Mesenteric fat pad (tissue), 1 donor: ENCODE measurements at places on chromosomes 7 and 10.

- no peak for DNase-seq
These were observed 50.8 kb upstream of the ZNF32 start for GRCh38 chr10:43699516-43699915.

DNA sequence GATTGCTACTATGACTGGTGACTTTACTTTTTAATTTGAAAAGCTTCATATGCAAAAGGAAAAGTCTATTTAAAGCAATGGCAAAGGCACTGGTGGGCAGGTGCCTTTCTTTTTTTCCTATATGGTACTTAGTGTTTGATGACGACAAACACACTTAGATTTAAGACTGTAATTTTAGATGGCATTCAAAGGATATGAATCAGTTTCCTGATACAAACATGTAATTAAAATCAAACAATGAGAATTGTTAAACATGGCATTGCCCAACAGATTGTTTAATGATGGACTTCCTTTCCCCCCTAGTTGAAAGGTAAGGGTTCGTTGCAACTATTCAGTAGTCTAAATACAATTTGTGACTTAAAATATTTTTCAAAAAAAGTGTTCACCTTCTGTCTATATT is 106.5 kb upstream of the SEMA3C start:
- DNase-seq = no peak

- no peak for DNase-seq
These were observed 103.1 kb downstream of the HIPK2 start for GRCh38 chr7:139674752-139675126.

- no peak for DNase-seq
These were observed 20.0 kb downstream of the SORCS1 start for GRCh38 chr10:107144490-107144889.

- no peak for DNase-seq
These were observed 181.4 kb downstream of the CUX1 start for GRCh38 chr7:101998906-101999240.

DNA sequence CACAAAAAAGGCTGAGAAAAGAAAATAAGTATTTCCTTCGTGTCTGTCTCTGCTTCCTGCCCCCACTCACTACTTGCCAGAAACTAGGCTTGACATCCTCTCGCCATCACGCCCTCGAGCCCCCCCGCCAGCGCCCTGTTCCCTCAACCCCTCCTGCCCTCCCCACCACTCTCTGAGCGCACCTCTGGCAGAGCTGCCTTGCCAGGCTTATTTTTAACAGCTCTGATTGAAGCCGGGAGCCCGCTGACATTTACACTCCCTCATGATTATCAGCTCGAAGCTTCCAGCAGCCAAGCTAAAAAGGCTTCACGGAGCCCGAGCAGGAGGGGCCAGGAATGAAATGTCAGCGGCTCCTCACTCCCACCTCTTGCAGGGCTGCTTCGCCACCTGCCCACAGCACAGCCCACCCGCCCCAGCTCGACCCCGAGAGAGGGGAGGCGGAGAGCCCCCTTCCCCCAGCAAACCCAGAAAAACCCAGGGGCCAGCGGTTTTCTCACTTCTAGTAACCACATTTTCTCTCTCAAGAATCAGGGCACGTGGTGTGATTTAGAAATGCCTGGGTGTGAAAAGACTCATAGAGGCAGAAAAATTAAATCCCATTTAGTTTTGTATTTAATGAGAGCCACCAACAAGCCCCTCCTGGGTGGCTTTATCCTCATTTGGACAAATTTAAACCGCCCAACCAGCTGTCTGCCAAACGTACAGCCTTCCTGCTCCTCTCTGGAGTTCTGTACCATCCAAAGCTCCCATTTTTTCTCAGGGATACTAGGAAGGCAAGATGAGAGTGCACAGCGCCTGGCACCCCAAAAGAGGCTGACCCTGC is 89.3 kb downstream of the SLIT1 start:
- no peak for DNase-seq

DNA sequence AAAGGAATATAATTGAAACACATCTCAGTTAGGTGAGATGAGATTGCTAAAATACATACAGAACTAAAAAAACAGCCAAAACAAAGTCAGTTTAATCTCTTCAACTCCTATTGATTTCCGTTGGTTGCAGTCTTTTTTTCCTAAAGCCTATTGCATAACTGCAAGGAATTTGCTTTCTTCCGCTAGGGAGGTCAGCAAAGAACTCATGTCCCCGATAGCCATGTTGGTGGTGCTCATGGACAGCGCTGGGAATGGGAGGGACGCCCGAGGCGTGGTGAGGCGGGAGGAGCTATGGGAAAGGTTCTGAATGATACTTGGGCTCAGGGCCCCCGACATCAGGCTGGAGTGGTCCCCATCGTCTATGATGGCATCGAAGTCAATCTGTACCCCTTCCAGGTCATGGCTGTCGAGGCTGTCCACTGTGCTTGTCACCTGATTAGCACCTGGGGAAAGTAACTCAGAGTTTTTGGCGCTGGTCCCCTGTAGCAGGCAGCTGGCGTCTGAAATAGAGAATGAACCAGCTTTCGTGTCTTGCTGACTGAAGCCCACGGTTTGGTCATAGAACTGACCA is 261.4 kb upstream of the INHBA start:
- no peak for DNase-seq

GRCh38 chr7:69328516-69328915 is 269.8 kb upstream of the AUTS2 start:
- DNase-seq = no peak

GRCh38 chr7:39069031-39069430 is 91.3 kb downstream of the POU6F2 start:
- DNase-seq = no peak

DNA sequence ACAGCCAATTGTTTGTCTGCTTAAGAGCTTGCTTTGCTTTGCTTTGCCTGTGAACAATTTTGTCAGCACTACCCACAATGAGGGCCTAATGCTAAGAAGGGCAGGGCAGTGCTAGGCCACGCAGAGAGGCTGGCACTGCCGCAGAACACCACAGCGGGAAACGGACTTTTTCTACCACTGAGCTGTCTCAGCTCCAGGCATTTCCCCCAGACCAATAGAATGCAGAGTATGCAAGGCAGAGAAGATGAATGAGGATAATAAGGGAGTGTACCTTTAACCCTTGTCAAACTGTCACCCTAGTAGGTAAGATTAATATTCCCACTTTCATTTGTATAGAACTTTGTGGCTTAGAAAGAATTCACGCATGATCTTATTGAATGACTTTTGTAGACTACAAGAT is 104.5 kb downstream of the SH3PXD2A start:
- no peak for DNase-seq
